ENCODE measurements at places on chromosomes 4 and X. TPM values are rescaled to one million over a fixed set of nuclear protein-coding genes. Genes with fewer than 3 reads are reported as not detected.

GRCh38 chr4:116942315-116942714 lies 143.1 kb downstream of the TRAM1L1 start:
- no peak for DNase-seq

The TNMD gene
- not detected for total RNA-seq

The PAGE1 gene
- total RNA-seq = not detected

DNA sequence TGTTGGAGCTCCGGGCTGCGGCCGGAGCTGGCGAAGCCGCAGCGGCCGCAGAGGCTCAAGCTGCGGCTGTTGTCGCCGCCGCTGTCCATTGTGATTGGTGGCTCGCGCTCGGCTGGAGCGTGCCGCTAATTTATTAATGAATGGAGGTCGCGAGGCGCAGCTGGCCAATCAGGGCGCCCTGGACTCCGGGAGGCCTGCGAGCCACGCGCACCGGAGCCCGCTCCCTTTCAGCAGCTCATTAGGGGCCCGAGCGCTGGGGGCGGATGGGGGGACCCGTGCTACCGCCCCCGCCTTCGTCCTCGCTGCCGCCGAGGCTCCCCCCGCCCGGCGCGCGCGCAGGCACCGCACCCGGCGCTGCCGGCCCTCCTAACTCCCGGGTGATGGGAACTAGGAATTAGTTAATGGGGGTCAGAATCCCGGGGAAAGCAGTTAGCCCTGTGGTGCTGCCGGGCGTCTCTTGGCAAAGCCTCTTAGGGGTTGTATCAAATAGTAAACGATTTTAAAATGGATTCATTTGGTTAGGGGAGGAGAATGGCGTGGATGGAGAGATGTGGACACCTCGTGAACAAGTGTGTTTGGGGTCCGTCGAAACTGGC lies 589 bp upstream of the NEUROG2 start:
- DNase-seq = no peak

The SLC10A4 gene
- 1.2 TPM for total RNA-seq

The ITM2A gene
- total RNA-seq = 0.49 TPM

GRCh38 chrX:114985967-114986592 lies 31.3 kb downstream of the IL13RA2 start:
- DNase-seq = no peak

GRCh38 chr4:25113915-25114904 lies 46.0 kb downstream of the SEPSECS start:
- DNase-seq = no peak

- DNase-seq = peak; percentile 27
Measured at GRCh38 chrX:118644378-118644777, 83.0 kb upstream of the IL13RA1 start.

DNA sequence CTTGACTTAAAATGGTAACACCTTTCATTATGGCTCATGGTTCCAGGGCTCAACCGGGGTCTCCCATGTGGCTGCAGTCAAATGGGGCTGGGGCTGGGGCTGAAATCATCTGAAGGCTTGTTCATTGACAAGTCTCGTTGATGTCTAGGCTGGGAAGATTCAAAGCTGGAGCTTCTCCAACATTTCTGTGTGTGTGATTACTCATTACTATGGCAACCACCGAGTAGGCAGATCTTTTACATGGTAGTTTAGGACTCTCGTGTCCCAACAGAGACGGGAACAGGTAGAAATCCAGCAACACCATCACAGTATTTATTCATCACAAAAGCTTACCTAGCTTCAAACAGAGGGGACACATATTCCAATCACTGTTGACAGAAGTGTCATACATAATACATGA lies 7.8 kb downstream of the YTHDC1 start:
- DNase-seq = no peak

DNA sequence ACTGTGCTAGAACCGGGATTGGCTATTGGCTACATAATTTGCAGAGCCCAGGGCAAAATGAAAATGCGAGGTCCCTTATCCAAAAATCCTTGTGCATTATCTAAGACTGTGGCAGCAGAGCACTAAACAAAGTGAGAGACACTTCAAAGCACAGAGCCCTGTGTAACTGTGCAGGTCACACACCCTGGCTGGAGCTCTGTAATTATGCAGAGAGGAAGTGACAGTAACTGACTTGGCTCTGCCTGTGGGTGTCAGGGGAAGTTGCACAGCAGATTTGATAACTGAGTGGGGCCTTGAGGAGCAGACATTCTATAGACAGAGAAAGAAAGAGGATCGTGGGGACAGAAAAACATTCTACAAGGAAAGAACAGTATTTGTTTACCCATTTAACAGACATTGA lies 173.5 kb upstream of the FMR1 start:
- no peak for DNase-seq

DNA sequence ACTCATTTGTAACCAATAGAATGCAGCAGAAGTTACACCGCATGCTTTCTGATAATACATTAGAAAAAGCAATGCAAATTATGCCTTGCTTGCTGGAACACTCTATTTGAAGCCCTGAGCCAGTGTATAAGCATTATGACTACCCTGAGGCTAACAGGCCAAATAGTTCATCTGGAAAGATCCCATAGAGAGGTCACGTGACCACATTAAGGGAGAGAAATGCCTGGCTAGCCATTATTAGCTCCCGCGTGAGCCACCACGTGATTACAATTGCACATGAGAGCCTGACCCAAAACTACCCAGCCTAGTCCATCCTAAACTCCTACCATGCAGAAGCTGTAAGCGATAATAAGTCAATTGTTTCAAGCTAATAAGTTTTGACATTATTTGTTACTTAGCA lies 472.9 kb upstream of the GALNTL6 start:
- no peak for DNase-seq

- peak; percentile 55 for DNase-seq
Measured at GRCh38 chr4:147831551-147832171, 99.8 kb downstream of the ARHGAP10 start.

The SLBP gene
- 73.4 TPM for total RNA-seq

- DNase-seq = no peak
Measured at GRCh38 chr4:25919676-25920075, 5.7 kb downstream of the SMIM20 start.

GRCh38 chrX:118183606-118184005 lies 67.0 kb upstream of the KLHL13 start:
- DNase-seq = no peak

DNA sequence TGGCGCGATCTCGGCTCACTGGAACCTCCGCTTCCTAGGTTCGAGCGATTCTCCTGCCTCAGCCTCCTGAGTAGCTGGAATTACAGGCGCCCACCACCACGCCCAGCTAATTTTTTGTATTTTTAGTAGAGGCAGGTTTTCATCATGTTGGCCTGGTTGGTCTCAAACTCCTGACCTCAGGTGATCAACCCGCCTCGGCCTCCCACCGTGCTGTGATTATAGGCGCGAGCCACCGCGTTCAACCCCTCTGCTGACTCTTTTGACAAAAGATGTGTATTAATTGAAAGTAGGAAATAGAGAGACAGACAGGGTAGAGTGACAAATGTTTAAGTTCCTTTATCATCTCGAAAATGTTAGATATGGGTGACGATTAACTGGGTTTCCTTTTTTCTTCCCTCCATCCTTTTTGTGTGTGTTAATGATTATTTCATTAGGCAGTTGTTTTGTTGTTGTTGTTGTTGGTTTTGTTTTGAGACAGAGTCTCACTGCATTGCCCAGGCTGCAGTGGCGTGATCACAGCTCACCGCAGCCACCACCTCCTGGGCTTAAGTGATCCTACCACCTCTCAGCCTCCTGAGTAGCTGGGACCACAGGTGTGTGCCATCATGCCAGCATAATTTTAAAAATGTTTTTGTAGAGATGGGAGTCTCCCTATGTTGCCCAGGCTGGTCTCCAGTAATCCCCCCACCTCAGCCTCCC lies 79.5 kb downstream of the KDM6A start:
- no peak for DNase-seq

The RHOXF2B gene
- total RNA-seq = 0.10 TPM

DNA sequence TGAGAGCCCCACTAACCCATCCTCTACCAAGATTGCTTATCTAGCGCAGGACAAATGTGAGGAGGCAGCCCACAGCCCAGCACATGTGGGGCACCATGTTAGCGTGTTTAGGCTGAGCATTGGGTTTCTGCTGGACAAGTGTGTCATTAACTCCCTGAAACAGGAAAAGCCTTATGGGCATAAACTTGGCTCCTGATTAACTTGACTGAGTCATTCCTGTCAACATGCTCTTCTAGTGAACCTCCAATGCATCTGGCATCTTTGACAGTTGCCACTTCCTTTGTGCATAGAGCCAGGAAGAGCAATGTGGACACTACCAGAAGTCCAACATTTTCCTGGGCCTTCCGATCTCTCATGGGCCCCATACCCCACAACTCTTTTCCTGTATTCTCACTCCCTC lies 2.5 kb downstream of the SPIN2A start:
- DNase-seq = no peak

The SPATA4 gene
- not detected for total RNA-seq

The SMIM10 gene
- total RNA-seq = 7.2 TPM

GRCh38 chrX:110317061-110317819 lies 645 bp downstream of the AMMECR1 start:
- no peak for DNase-seq

The RBM46 gene
- not detected for total RNA-seq

DNA sequence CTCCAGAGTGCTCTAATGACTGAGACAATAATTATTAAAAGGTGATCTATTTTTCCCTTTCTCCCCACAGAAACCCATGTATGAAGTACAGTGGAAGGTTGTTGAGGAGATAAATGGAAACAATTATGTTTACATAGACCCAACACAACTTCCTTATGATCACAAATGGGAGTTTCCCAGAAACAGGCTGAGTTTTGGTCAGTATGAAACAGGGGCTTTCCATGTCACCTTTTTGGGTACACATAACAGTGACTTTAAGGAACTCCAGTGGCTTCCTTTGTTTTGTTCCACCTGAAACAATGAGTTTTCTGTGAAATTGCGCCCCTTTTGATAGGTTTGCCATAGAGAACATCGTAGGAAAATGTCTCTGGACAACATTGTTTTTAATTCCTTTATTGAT lies 69.6 kb downstream of the KIT start:
- no peak for DNase-seq

GRCh38 chr4:164591666-164592065 lies 162.3 kb upstream of the SMIM31 start:
- DNase-seq = no peak

GRCh38 chrX:49257846-49258748 lies 6.4 kb downstream of the FOXP3 start:
- no peak for DNase-seq

DNA sequence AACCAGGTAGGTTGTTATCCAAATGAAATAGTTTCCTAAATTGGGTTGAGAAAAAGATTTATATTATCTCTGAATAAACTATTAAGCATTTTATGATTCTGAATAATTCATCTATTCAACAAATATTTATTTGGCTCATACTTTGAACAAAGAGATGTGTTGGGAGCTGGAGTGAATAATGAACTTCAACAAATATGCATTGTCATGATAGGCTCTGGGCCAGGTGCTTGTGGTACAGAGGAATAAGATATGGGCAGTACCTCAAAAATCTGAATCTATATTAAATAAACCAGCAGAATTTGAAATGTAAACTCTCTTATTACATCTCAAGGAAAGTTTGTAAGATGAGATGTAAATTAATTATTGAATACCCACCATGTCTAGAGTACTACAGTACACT lies 75.7 kb upstream of the DCLK2 start:
- DNase-seq = no peak
